ENCODE measurements at places on chromosomes 4 and X.

GRCh38 chr4:144411119-144411518 is 234.8 kb upstream of the HHIP start:
- no peak for DNase-seq

GRCh38 chr4:8701126-8702019 is 108.8 kb downstream of the CPZ start:
- no peak for DNase-seq

- no peak for DNase-seq
Observed at GRCh38 chrX:149541521-149542047, 772 bp downstream of the EOLA1 start.

GRCh38 chrX:49233887-49234555 is 881 bp upstream of the CACNA1F start:
- DNase-seq, result no peak

DNA sequence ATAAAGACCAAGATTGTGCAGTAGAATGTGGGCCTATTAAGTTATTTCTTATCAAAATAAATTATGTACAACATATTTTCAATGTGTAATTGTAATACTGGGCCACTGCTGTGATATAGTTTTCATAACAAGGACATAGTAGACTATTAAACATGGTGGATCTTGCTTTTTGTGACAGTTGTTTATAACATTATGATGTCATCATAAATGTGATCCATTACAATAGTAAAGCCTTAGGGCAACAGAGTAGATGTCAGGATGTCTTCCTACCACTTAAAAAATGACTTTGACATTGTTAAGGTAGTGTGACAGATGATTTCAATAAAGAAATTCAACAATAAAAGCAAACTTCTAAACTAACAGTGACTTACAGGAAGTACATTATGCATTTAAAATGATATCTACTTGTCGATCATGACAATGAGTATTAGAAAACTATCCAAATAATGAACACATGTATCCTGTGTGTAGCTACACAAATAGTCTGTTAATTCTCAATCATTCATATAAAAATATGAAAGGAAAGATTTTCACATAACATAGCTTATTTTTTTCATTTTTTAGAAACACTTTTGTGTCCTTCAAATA is 5.3 kb upstream of the AGA start:
- DNase-seq, result no peak

DNA sequence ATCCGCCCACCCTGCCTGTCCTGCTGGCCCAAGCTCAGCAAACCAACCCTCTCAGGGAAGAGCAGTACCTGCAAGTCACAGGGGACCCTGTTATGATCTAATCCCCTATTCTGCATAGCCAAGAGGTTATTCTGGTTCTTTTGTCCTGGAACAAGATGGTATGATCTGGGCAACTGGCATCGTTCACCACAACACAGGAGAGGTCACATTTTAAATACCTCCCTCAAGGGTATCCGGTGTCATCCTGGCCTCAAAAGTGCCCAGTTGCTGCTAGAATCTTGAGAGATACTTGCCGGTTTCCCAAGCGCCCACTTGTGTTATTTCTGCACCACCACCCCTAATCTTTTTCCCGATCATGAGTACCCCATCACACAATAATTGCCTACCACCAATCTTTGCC is 497.5 kb downstream of the BCOR start:
- DNase-seq, result no peak

DNA sequence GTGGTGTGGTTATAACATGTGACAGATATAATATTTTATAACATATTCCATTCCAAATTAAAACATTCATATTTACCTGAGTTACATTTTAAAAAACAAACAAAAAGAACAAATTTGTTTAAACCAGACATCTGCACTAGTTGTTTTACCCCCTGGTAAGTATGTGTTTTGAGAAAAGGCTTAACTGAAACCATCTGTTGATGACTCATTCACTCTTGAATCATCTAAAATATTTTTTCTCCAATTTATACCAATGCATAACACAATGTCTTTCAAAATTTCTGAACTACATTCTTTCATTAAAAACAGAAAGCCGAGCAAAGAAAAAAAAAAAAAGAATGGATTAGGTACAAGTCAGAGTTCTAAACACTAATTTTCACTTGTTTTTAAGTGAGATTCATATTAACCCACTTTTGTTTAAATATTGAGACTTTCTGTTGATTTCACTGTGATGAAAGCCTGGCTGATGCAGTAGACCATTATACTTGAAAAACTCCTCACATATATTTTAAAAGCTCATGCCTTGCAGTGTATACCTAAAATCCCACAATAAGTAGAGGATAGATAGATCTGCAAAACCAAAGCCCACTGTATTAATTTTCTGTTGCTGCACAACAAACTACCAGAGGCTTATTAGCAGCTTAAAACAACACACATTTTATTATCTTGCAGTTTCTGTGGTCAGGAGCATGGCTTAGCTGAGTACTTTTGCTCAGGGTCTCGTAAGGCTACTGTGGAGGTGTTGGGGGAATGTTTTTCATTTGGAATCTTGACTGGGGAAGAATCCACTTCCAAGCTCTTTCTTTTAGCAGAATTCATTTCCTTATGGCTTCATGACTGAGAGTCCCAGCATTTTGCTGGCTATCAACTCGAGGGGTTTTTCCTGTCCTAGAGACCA is 221.5 kb downstream of the PCDH18 start:
- DNase-seq, result no peak

GRCh38 chr4:30538794-30539193 is 181.4 kb upstream of the PCDH7 start:
- DNase-seq, result no peak

DNA sequence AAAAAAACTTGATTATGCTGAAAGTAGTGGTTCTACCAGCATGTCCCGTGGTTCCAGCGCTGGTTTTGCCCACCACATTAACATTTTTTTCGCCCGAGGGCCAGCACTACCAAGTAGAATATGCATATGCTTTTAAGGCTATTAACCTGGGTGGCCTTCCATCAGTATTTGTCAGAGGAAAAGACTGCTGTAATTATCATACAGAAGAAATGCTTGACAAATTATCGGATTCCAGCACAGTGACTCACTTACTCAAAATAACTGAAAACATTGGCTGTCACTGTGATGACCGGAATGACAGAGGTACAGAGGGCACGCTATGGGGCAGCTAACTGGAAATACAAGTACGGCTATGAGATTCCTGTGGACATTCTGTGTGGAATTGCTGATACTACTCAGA is 34.6 kb downstream of the PRPS2 start:
- DNase-seq, result no peak

DNA sequence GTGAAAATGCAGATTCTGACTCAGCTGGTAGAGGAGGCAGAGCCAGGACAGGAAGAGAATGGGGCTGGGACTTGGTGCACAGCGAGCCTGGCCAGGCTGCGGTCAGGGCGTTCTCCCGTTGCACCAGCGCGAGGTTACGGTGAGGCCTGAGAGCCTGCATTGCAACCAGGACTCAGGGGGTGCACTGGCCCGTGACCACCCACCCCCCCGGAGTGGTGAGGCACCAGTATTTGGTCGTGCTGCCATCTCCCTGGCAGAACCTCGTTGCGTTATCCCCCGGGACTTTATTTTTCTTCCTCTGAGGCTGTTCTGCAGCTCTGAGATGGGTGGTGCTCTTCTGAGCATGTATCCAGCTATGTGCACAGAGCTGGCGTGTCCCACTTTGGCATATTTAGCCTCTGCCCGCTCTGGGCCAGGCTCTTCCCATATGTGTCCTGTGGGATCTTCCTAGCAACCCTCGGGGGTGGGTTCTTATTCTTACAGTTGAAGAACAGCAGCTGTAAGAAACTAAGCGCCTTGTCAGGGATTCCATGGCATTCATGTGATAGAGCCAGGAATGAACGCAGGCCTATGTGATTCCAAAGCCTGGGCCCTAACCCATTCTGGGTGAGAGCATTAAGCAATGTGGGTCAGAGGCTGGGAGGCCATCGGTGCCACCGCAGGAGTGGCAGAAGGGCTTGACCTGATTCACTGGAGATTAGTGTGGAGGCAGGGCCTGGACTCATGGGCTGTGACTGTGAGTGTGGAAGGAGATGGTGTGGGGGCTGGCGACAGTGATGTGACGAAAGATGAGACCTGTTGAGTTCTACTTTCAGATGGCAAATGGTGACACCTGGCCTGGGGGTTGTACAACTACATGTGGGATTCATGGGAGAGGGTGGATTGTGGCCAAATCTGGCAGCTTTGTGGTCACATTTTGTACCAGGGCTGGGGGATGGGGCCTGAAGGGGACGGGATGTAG is 3.1 kb downstream of the TADA2B start:
- no peak for DNase-seq

GRCh38 chrX:127302841-127303240 is 483.3 kb downstream of the PRR32 start:
- DNase-seq, result no peak

- DNase-seq, result no peak
Observed at GRCh38 chr4:89243733-89244252, 63.8 kb downstream of the GPRIN3 start.

DNA sequence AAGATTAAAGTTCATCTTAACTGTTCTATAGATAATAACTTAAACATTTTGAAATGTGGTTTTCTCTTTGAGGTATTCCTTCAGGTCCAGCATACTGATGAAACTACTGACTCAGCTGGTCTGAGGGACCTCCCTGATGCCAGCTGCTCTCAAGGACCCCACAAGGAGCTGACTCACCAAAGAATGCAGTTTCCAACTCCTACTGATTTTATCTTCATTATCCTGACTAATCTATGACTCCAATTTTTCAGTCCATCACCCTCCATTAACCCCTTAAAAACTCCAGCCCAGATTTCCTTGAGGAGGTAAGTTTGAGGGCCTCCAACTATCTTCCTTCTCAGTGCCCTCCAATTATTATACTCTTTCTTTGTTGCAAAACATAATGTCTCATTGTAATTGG is 1.4 kb upstream of the UGT2B4 start:
- DNase-seq, result peak; percentile 22

DNA sequence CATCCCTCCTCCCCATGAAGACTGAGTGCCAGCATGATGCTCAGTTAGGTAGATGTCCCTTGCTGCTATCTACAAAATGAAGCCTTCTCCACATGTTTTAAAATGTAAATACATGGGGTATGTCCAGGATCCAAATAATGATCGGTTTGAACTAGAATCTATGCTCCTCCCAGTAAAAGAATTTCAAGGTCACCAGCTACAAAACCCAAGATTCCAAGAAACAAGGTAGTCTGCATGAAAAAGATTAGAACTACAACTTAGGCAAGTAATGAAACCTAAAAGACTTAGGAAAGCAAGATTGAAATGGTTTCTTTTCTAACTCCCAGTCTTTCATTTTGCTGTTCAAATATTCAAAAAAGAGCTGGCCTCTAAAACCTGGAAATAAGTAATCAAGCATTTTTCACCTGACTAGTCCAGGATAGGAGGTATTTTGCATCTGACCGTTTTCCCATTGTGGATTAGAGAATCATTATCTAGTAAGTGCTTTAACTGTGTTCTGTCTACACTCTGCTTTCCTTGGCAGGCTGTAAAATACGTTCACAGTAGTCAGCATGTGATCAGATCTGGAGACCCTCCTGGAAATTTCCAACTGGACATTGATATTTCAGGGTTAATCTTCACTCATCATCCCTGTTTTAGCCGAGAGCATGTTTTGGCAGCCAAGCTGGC is 57.4 kb downstream of the CC2D2A start:
- no peak for DNase-seq

- no peak for DNase-seq
Observed at GRCh38 chr4:12746221-12746620, 737.9 kb downstream of the RAB28 start.

- no peak for DNase-seq
Observed at GRCh38 chr4:81197864-81198524, 17.0 kb downstream of the PRKG2 start.

- no peak for DNase-seq
Observed at GRCh38 chrX:39576041-39576872, 521.5 kb downstream of the BCOR start.

DNA sequence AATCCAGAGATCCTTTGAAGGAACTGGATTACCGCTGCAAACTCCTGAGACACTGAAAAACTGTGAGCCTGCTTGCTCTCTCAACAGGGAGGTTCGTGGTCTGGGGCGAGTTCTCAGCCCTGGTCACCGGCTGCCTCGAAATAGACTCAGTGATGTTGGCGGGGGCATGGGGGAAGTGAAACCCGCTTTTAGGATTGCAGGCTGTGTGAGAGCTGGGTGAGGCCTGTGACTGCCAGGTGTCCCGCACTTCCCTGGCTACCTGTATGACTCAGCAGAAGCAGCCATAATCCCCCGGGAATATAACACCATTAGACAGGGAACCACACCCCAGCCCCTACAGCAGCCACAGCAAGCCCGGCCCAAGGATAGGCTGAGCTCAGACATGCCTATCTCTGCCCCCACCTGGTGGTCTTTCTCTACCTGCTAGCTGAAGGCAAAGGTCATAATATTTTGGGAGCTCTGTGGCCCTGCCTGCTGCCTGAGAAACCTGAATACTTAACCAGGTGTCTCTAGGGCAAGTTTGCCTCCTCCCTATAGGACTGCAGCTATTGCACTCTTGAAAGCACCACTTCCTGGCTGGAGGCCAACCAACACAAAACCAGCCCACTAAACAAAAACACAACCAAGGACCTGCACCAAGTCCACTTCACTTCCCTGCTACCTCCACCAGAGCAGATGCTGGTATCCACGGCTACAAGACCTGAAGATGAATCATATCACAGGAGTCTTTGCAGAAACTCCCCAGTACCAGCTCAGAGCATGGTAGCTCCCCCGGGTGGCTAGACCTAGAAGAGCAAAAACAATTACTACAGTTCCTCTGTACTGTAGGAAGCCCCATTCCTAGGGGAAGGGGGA is 202.0 kb downstream of the RRAGB start:
- DNase-seq, result peak; percentile 92

GRCh38 chrX:119482481-119483480 is 14.5 kb downstream of the SLC25A5 start:
- peak; percentile 65 for DNase-seq

GRCh38 chr4:105248613-105249012 is 101.9 kb downstream of the TET2 start:
- DNase-seq, result no peak

DNA sequence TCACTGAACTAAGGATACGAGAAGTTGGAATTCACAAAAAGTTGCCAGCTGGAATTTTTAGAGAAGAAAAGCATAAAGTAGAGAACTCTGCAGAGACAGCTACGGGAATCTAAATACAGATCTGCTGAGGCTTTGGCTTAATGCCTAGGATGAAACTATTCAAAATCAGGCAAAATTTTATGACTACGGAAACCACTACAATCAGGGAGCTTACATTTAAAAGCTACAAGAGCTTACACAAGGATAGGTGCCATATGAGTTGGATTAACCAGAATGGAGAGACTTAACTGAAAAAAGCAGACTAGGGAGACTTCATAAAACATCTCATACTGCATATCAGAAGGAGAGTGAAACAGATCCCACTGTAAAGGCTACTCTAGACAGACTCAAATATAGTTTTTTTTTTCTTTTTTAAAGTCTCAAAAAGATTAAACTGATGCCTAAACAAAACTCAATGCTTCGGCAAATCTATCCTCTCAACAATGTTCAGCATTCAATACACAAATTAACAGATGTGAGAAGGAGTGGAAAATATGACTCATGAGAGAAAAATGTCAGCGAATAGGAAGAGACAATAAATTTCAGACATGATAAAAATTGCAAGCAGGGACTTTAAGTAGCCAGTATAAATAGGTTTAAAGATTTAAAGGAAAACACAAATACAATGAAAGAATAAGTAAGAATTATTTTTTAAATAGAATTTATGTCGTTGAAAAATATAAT is 586.1 kb downstream of the FSTL5 start:
- no peak for DNase-seq
